ENCODE measurements at places on chromosomes 2 and 18.

DNA sequence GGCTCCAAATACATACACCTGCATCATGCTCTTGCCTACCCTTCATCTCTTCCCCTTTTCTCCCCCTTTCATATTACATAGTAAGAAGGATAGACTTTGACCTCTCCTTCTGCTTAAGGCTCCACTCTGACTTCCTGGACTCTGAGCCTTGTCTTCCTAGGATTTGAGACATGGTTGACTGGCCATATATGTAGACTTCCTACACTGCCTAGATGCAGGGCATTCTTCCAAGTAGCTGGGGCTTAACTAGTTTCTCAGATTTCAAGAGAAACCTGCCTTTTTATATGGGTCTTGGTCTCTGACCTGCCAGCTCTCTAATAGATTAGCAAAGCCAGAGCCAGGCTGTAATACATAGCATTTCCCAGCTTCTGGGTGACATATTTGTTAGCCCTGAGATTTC, 35.4 kb upstream of the CYP26B1 start:
- DNase-seq: no peak

DNA sequence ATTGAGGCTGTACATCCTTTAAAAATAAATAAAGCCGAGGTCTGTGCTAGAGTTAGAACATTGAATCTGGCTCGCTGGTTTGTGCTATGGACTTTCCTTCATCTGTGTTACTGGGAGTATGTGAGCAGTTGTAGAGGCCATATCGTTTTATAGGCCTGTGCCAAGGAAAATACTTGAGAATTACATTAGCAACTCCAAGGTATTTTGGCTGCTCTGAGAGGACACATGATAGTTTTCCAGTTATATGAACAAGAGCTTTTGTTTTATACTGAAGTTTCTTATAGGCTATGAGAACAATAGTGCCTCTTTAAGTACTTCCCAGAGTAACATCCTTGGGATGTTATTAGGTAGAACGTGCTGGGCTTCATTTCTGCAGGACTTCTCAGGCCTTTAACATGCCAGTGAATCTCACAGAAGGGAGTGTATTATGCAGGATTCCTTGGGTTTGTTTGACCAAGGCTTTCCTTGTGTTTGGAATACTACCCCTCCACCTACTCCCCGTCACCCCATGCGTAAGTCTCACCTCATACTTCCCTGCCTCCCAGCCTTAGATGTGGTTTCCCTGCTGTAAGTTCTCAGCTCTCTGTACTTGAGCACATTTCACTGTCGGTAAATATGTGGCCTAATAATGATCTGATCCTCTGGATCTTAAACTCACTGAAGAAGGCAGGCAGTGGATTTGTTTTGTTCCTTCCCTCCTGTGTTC, 21.0 kb downstream of the TCF7L1 start:
- DNase-seq: no peak

- DNase-seq: no peak
These were observed 371.7 kb upstream of the CELF4 start for GRCh38 chr18:37937287-37937686.

DNA sequence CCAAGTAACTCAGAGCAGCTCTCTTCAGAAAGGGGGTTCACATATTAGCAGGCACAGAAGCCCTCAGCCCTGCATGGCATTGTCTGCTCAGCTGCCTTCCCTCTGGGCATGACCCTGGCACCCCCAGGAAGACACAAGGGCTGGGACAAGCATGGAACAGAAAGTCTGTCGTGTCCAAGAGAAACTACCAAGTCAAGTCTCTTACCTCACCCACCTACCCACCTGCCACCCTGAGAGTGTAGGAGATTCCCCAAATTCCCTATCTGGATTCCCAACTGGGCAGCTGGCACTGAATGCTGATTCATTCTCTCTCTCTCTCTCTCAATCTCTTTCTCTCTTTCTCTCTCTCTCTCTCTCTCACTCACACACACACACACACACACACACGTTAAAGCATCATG, 21.6 kb downstream of the SMAD7 start:
- no peak for DNase-seq

- DNase-seq: no peak
These were observed 502 bp downstream of the MERTK start for GRCh38 chr2:111898703-111899514.

GRCh38 chr2:46047290-46047689, 249.9 kb upstream of the EPAS1 start:
- no peak for DNase-seq

DNA sequence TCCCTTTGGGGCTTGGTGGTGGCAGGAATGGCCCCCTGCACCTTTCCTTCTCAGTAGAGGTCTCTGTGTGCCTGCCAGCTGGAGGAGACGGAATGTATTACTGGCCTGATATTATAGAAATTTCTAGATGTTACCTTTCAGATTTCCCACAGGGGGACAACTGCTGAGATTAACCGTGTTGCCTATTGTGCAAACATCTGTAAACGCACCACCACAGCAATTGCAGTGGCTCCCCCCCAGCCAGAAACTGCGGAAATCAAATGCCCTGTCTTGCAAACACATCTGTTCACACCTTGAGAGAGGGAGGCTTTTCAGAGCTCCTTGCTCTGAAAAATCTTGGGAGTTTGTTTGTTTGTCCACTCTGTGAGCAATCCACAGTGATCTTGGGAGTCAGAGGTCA, 270.0 kb upstream of the RAB12 start:
- no peak for DNase-seq

GRCh38 chr2:25576596-25576995, 96.8 kb downstream of the DTNB start:
- DNase-seq: no peak

GRCh38 chr2:25339211-25339674, 2.5 kb downstream of the DNMT3A start:
- no peak for DNase-seq

GRCh38 chr2:57890464-57890863, 156.1 kb upstream of the VRK2 start:
- no peak for DNase-seq

- DNase-seq: no peak
These were observed 92.1 kb downstream of the PTGR3 start for GRCh38 chr18:75116809-75117208.
